ENCODE measurements at places on chromosomes 4 and X.

- H3K27me3 ChIP-seq: no peaks in the 10 kb centered on the region
- no peaks in the 10 kb centered on the region for H3K36me3 ChIP-seq
- H3K4me3 ChIP-seq: no peak overlapping the region
- no peaks in the 10 kb centered on the region for H3K4me1 ChIP-seq
- peak; percentile 16 for DNase-seq
Measured at GRCh38 chrX:95318882-95319281, 1365.8 kb upstream of the DIAPH2 start.

DNA sequence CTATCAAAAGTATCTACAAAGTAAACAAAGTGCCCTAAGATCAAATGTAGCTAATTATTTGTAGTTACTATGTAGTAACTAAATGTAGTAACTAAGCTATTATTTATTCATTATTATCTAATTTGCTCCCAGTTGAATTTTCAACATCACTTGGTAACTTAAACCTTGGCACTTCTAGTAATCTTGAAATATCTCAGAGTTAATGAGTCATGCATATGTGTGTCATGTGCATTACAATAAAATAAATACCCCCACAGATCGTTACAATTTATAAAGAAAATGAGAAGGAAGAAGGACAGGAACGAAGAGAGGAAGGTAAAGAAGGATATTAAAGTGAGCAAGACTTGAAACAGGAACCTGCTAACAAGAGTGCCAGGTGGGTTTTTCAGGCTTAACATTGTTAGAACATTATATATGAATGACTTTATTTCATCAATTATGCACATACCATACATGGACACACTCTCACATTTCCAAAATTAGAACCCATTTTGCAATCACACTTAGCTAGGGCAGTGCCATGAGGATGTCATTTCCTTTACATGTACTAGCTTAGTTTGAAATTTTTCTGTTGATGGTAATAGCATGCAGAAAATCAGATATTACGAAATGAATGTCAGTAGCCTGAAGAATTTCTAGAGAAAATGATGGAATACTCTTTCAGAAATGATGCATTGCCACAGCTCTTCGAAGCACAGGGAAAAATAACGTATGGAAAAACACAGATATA, 1670.4 kb upstream of the AGA start:
- no peak overlapping the region for H3K4me3 ChIP-seq
- no peaks in the 10 kb centered on the region for H3K4me1 ChIP-seq
- no peak for DNase-seq
- no peaks in the 10 kb centered on the region for H3K27me3 ChIP-seq

- peak overlapping the region; percentile 57 for H3K4me3 ChIP-seq
- peaks cover 6% of the 10 kb centered on the region for H3K27me3 ChIP-seq
- H3K27ac ChIP-seq: no peak overlapping the region
- DNase-seq: no peak
- H3K4me1 ChIP-seq: peaks cover 2% of the 10 kb centered on the region
Measured at GRCh38 chrX:38220024-38220414, 652 bp downstream of the SRPX start.

DNA sequence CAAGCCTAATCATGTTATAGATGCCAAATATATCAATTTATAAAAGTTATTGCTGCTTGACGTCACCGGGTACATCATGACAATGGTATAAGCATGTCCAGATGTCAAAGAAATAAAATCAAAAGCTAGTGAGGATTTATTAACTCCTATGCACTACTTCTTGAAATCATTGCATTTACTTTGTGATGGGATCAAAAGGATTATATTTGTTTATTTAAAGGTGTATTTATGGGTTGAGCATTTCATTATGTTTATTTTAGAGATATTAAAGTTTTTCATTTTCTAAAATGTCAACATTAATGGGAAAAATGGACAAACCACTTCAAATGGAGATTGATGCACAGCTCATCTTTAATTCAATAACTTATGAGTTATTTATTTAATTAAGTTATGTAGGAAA, 277.8 kb downstream of the EPHA5 start:
- H3K36me3 ChIP-seq: no peaks in the 10 kb centered on the region
- no peaks in the 10 kb centered on the region for H3K4me1 ChIP-seq
- no peaks in the 10 kb centered on the region for H3K27me3 ChIP-seq
- DNase-seq: no peak
- no peak overlapping the region for H3K4me3 ChIP-seq

DNA sequence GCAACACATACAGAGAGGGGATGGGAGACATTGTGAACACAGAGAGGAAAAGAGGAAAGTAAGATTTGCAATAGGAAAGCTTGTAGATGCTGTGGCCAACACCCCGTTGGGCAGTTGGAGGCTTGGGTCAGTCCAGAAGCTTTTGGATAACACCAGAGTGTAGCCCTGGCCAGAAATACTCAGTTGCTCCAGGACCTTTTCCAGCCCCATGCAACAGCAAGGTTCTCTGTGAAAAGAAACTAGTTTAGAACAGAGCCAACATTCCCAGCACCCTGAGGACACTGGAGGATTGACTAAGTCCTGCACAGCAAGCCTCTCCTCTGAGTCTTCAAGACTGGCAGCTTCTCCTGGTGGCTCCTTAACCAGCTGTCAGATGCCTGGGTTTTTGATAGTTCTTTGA, 27.9 kb upstream of the NAF1 start:
- no peaks in the 10 kb centered on the region for H3K27me3 ChIP-seq
- H3K36me3 ChIP-seq: no peaks in the 10 kb centered on the region
- no peaks in the 10 kb centered on the region for H3K4me1 ChIP-seq
- no peak for DNase-seq
- no peak overlapping the region for H3K4me3 ChIP-seq

DNA sequence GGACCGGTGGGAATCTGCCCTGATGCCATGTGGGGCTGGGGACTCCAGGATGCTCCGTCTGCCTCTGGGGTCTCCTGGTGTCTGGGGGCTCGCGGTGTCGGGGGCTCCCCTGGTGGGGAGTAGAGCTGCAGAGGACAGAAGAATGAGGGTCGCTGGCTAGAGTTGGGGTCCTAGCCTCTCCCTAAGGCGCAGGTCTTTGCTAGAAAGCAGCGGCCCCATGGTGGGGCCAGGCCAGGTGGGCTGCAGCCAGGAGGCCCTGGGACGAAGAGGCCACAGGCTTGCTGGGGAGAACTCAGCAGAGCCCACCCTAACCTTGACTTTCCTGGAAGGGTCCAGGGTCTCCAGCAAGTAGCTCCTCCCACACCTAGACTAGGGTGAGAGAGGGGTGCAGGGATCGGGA, 21.4 kb downstream of the FGFRL1 start:
- H3K4me3 ChIP-seq: no peak overlapping the region
- H3K4me1 ChIP-seq: no peaks in the 10 kb centered on the region
- no peaks in the 10 kb centered on the region for H3K27me3 ChIP-seq
- H3K36me3 ChIP-seq: no peaks in the 10 kb centered on the region
- DNase-seq: no peak

DNA sequence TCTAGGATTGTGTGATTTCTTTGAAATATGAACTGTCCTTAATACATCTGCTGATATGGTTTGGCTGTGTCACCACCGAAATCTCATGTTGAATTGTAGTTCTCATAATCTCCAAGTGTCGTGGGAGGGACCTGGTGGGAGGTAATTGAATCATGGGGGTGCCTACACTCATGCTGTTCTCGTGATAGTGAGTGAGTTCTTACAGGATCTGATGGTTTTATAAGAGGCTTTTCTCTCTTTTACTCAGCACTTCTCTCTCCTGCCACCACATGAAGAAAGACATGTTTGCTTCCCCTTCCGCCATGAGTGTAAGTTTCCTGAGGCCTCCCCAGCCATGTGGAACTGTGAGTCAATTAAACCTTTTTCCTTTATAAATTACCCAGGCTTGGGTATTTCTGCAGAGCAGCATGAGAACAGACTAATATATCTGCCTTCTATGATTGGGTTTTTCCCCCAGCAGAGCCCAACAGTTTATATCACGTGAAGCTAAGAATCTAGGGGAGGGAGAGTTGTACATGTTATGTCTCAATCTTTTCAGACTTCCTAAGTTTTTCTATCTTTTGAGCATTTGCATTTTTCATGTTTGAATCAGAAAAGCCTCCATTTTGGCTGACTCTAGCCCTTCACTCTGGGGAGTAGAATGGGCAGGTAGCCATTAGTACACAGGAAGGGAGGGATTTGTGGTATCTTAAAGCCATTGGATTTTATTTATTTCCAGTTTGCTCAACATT, 58.9 kb downstream of the PLAC1 start:
- no peak for DNase-seq
- 0 out of 2 replicates have a peak, but pooled peaks cover 1% of the 10 kb centered on the region for H3K4me1 ChIP-seq
- no peaks in the 10 kb centered on the region for H3K36me3 ChIP-seq
- H3K27ac ChIP-seq: no peak overlapping the region
- no peak overlapping the region for H3K4me3 ChIP-seq

- H3K4me3 ChIP-seq: no peak overlapping the region
- no peaks in the 10 kb centered on the region for H3K4me1 ChIP-seq
- no peaks in the 10 kb centered on the region for H3K36me3 ChIP-seq
Measured at GRCh38 chr4:47372561-47372960, 90.9 kb downstream of the COMMD8 start.

DNA sequence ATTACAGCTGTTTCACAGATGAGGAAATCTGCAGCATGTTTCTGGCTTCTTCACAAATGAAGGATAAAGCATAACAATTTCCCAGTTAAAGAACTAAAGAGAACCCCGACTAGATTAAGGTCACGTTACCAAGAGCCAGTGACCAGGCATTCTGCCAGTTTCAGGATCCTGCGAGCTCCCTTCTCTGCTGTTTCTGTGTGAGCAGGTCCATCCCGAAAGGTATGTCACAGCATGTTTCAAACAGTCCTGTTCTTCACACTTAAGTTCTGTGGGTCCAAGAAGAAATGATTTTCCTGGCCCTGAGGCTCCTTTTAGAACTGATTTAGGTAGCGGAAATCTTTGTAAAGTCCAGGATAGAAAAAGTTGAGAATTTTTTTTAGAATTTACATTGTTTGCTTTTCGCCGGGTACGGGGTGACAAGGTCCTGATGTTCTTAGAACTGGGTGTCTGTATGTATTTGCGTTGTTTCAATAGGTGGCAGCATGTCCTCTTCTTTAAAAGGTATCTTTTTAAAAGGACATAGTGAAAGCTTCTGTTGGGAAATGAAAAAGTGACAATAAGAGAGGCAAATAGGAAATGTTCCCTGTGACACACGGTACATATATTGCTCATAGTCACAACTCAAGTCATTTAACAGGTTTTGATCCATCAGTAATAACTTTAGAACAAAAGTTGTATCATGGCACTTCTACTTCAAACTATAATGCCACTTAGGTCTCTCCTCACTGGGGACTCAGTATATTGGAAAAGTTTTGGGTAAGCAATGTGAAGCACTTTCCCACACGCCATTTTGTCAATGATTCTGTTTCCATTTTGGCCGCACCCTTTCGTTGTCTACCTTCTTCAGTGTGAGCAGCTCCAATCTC, 18.4 kb downstream of the IL21 start:
- H3K27me3 ChIP-seq: no peaks in the 10 kb centered on the region
- H3K4me1 ChIP-seq: peaks cover 5% of the 10 kb centered on the region
- H3K27ac ChIP-seq: no peak overlapping the region
- no peaks in the 10 kb centered on the region for H3K36me3 ChIP-seq
- H3K4me3 ChIP-seq: no peak overlapping the region

GRCh38 chr4:123587983-123588494, 191.4 kb downstream of the SPRY1 start:
- no peaks in the 10 kb centered on the region for H3K36me3 ChIP-seq
- no peaks in the 10 kb centered on the region for H3K4me1 ChIP-seq

DNA sequence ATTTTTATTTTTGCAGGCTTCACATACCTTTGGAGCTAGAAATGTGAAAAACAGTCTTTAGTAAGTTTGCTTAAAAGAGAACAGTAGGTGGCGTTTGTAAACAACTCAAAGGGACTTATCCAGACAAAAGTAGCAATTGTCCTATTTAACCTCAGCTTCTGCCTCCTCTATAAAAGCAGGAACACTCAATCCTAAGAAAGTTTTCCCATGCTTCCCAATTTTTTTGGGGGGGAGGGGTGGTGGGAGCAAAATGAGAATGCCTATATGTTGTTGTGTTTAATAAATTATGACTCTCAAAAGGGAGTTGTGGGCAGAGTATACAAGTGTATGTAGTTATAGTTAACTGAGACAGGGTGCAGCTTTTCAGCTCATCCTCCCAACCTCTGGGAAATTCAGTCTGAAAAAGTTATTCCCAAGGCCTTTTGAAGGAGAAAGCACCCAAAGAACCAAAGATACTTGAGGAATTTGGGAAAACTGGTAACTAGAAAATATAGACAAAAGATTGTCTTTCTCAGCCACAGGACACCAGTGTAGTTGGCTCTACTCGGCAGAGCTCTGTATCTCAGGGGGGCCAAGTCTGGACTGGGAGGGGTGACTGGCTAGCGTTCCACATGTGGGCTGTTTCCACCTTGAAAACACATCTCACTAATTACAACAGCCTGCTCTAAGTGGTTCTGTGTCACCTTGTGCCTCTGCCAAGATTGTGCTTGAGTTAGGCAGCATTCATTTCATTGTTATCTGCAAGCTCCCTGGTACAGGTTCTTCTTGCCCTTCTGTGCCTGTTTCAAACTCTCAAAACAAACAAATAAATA, 2.8 kb downstream of the SFRP2 start:
- no peaks in the 10 kb centered on the region for H3K27me3 ChIP-seq
- H3K4me3 ChIP-seq: peak overlapping the region; percentile 24
- DNase-seq: no peak

DNA sequence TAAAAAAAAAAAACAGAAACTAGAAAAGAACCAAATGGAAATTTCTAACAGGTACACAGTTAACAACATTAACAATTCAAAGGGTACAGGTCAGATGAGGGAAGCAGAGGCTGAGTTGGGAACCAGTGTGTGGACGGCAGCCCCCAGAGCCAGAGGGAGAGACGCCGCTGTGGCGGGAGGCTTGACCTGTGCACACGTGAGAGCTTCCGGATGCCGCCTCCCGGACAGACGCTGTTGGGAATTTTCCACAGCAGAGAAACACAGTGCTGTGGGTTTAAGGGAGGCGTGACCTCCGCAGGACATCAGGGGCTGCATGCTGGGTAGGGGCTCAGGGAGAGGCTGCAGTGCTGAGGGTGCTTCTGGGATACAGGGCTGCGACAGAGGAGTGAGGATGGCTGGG, 22.2 kb downstream of the TACC3 start:
- H3K27ac ChIP-seq: no peak overlapping the region
- H3K27me3 ChIP-seq: no peaks in the 10 kb centered on the region
- H3K4me3 ChIP-seq: no peak overlapping the region
- no peak for DNase-seq
- peaks cover 48% of the 10 kb centered on the region for H3K36me3 ChIP-seq

GRCh38 chr4:119735165-119735651, 106.6 kb upstream of the PDE5A start:
- no peaks in the 10 kb centered on the region for H3K27me3 ChIP-seq
- no peaks in the 10 kb centered on the region for H3K36me3 ChIP-seq
- no peak overlapping the region for H3K4me3 ChIP-seq
- H3K27ac ChIP-seq: no peak overlapping the region

- DNase-seq: no peak
- H3K4me1 ChIP-seq: no peaks in the 10 kb centered on the region
- H3K4me3 ChIP-seq: no peak overlapping the region
- no peaks in the 10 kb centered on the region for H3K27me3 ChIP-seq
- H3K36me3 ChIP-seq: no peaks in the 10 kb centered on the region
- H3K27ac ChIP-seq: no peak overlapping the region
Measured at GRCh38 chrX:13081395-13082205, 37.2 kb upstream of the FAM9C start.
